ENCODE measurements at places on chromosomes 4 and X.
A peak's percentile ranks its signal among the peaks of the same experiment; 100 is the strongest.

DNA sequence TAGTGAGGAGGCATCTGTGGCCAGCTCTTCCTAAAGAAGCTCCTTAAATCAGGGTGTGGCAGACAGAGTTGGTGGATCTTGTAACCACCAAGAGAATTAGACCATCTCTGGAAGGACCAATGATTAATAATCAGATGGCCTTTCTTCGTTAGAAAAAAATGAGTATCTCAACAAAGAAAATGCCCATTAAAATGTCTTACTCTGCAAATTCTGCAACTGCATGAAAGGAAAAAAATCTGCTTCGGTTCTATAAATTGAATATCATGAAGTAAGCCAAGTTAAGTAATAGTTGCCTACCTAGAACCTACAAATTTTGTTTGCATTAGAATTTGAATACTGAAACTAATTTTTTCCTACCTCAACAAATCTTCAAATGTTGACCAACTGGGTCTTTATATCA is 4.2 kb upstream of the DCLK2 start:
- no peak for DNase-seq

DNA sequence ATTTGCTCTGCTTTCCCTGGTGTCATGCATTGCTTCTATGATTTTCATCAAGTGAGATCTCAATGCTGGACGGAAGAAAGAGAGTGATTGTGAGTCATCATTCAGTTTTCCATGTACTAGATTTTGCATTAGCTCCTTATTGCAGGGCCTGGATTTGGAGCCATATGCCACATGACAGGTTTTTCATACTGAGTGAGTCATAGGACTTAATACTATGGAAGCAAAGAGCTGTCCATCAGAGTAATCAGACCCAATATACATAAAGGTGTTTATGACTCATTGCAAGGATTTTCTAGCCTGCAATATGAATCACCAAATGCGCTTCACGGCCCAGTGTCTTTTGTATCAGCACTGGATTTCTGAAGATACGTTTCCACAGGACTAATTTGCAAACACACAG is 11.2 kb upstream of the TFDP3 start:
- DNase-seq = peak; percentile 65

GRCh38 chrX:21398426-21398825 is 24.2 kb downstream of the CNKSR2 start:
- no peak for DNase-seq

- DNase-seq = peak; percentile 49
Measured at GRCh38 chrX:42804524-42804923, 26.6 kb upstream of the PPP1R2C start.

GRCh38 chr4:99540277-99540939 is 23.4 kb downstream of the TRMT10A start:
- DNase-seq = peak; percentile 86

DNA sequence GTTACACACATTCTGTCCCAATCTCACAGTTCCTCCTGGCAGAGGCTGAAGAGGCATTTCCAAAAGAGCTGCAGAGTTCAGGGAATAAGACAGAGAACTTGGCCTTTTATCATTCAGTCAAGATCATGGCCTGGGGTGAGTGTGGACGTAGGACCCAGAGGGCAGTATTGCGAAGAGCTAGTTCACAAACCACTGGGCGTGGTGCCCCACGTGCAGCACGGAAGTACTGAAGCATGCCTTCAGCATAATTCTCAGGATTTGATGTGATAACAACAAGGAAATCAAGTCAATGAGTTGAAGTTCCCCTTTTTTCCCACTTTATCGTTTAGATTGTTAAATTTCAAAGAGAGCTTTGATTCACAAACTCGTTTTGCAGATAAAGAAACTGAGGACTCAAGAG is 117.7 kb downstream of the RELL1 start:
- no peak for DNase-seq

- DNase-seq = no peak
Measured at GRCh38 chr4:71141125-71141524, 147.7 kb downstream of the DCK start.

- DNase-seq = no peak
Measured at GRCh38 chr4:94590493-94590892, 138.8 kb downstream of the PDLIM5 start.

- no peak for DNase-seq
Measured at GRCh38 chr4:4481399-4481994, 60.4 kb downstream of the STX18 start.

GRCh38 chr4:17812125-17812524 is 1.3 kb downstream of the NCAPG start:
- no peak for DNase-seq

Measured in renal cortical epithelial cell (primary cell).